ENCODE measurements at places on chromosomes 3 and 15. TPM values are rescaled to one million over a fixed set of nuclear protein-coding genes. Genes with fewer than 3 reads are reported as not detected.

DNA sequence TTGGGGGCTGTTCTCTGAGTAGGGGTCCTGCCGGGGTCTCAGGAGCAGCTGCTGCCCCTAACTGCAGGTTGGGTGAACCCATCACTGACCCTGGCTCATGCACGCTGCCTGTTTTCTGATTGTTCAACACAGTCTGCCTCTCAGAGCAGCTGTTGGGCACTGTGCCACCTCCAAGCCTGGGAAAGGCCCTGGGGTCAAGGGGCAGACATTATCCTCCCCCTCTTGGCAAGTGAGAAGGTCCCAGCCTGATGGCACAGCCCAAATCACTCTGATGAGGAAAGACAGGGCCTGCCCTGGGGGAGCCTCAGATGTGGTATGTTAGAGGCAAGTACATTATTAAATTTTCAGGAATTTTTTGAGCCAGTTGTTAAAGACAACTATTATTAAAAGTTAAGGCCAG lies 14.1 kb upstream of the GNAT1 start:
- no peaks in the 10 kb centered on the region for H3K36me3 ChIP-seq
- no peak overlapping the region for H3K4me3 ChIP-seq
- H3K4me1 ChIP-seq = peaks cover 4% of the 10 kb centered on the region
- H3K27me3 ChIP-seq = peaks cover 3% of the 10 kb centered on the region
- no peak overlapping the region for H3K27ac ChIP-seq

- H3K27me3 ChIP-seq = peaks cover 18% of the 10 kb centered on the region
- DNase-seq = no peak
- H3K27ac ChIP-seq = no peak overlapping the region
These were observed 156.2 kb downstream of the FGF12 start for GRCh38 chr3:192570821-192571791.

- H3K27me3 ChIP-seq = peaks cover 9% of the 10 kb centered on the region
- no peak for DNase-seq
- H3K36me3 ChIP-seq = no peaks in the 10 kb centered on the region
- no peak overlapping the region for H3K4me3 ChIP-seq
These were observed 79.5 kb upstream of the TSC22D2 start for GRCh38 chr3:150328654-150329040.

- peak overlapping the region; percentile 52 for H3K27ac ChIP-seq
- no peak for DNase-seq
- peaks cover 13% of the 10 kb centered on the region for H3K4me1 ChIP-seq
- no peaks in the 10 kb centered on the region for H3K27me3 ChIP-seq
- no peak overlapping the region for H3K4me3 ChIP-seq
These were observed 53.0 kb downstream of the RLBP1 start for GRCh38 chr15:89168316-89168833.

- peaks cover 6% of the 10 kb centered on the region for H3K27me3 ChIP-seq
- H3K4me1 ChIP-seq = peaks cover 4% of the 10 kb centered on the region
- no peak overlapping the region for H3K27ac ChIP-seq
- no peaks in the 10 kb centered on the region for H3K36me3 ChIP-seq
- no peak overlapping the region for H3K4me3 ChIP-seq
These were observed 85.0 kb downstream of the RAB11A start for GRCh38 chr15:65954289-65954741.

DNA sequence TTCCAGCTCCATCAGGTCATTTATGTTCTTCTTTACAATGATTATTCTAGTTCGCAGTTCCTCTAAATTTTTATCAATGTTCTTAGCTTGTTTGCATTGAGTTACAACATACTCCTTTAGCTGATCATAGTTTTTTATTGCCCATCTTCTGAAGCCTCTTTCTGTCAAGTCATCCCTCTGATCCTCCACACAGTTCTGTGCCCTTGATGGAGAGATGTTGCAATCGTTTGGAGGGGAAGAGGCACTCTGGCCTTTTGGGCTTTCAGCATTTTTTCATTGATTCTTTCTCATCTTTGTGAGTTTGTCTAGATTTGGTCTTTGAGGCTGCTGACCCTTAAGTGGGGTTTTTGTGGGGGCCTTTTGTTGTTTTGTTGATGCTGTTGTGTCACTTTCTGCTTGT lies 234.6 kb upstream of the CBLB start:
- H3K36me3 ChIP-seq = peaks cover 15% of the 10 kb centered on the region
- H3K27ac ChIP-seq = no peak overlapping the region

DNA sequence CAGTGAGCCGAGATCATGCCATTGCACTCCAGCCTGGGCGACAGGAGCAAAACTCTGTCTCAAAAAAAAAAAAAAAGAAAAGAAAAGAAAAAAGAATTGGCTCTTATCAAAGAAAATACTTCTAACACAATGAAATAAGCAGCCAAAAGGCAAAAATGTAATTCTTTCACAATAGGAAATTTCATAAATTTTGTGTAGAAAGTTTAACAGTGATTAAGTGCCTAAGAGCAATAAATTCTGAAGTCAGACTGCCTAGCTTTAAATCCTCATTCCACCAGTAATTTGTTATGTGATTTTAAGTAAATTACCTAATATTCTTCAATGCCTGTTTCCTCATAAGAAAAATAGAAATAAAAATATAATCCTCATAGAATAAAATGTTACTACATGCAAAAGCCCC lies 24.6 kb downstream of the HLTF start:
- H3K4me1 ChIP-seq = no peaks in the 10 kb centered on the region
- no peak overlapping the region for H3K4me3 ChIP-seq
- H3K36me3 ChIP-seq = peaks cover 22% of the 10 kb centered on the region

- H3K36me3 ChIP-seq = peaks cover 48% of the 10 kb centered on the region
- no peak overlapping the region for H3K4me3 ChIP-seq
- no peak overlapping the region for H3K27ac ChIP-seq
These were observed 519 bp downstream of the ASB7 start for GRCh38 chr15:100602823-100603393.

DNA sequence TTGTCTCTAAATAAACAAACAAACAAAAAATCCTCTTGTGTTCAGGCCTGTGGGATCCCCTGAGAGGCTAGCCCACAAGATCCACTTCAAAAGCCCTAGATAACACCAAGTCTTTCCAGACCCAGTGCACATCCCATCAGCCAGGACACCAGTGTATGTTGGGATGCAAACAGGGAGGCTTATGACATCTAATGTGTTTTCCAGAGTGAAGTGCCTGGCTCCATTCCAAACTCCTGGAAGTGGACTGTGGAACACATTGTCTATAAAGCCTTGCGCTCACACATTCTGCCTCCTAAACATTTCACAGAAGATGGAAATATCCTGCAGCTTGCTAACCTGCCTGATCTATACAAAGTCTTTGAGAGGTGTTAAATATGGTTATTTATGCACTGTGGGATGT lies 57.0 kb downstream of the MLH1 start:
- H3K36me3 ChIP-seq = peaks cover 73% of the 10 kb centered on the region
- H3K27ac ChIP-seq = no peak overlapping the region
- H3K4me1 ChIP-seq = peaks cover 6% of the 10 kb centered on the region
- DNase-seq = no peak

DNA sequence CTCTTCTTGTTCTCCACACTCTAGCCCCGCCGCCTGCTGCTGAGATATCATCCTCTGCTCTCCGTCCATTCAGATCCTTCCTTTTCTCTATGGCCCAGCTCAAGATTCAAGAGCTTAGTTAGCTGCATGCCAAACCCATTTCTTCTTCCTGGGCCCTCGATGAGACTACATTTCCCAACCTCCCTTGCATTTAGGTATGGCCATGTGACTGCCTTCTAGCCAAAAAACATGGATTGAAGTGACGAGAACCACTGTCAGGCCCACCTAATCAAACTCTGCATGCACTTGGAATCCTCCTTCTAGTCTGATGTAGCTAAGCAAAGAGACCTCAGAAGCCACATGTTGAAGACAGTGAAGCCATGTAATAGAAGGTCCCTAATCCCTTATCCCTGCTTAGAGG lies 308.2 kb downstream of the VPS13C start:
- peaks cover 3% of the 10 kb centered on the region for H3K27me3 ChIP-seq
- H3K4me1 ChIP-seq = no peaks in the 10 kb centered on the region
- no peak overlapping the region for H3K27ac ChIP-seq

DNA sequence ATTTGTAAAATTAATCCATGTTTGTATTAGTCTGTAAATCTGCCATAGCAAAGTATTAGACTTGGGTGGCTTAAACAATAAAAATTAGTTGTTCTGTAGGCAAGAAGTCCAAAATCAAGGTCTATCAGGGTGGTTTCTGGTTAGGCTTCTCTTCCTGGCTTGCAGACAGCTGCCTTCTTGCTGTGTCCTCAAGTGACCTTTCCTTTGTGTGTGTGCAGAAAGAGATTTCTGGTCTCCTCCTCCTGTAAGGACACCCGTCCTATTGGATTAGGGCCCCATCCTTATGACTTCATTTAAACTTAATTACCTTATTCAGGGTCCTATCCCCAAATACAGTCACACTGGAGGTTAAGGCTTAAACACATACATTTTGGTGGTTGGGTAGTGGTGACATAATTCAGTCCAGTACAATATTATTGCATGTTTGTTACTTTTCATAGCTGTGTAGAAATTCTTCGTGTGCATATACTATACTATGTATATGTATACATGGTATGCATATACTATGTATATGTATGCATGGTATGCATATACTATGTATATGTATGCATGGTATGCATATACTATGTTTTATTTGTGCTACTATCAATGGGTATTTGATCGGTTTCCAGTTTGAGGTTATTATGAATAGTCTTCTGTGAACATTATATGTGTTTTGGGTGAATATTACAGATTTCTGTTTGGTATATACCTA lies 57.9 kb upstream of the RNU6-1 start:
- DNase-seq = no peak
- no peak overlapping the region for H3K27ac ChIP-seq
- no peak overlapping the region for H3K4me3 ChIP-seq
- peaks cover 2% of the 10 kb centered on the region for H3K36me3 ChIP-seq
- no peaks in the 10 kb centered on the region for H3K4me1 ChIP-seq

The SHQ1 gene
- total RNA-seq = 16.7 TPM

The GPR62 gene
- not detected for total RNA-seq

The CLRN1 gene
- total RNA-seq = not detected

The THPO gene
- not detected for total RNA-seq

The HRG gene
- total RNA-seq = not detected

The P3H2 gene
- not detected for total RNA-seq

The SERPINI1 gene
- total RNA-seq = 3.1 TPM
